Posterior vena cava (tissue), 2 donors: ENCODE measurements at places on chromosomes 12 and 14. TPM values are rescaled to one million over a fixed set of nuclear protein-coding genes. Genes with fewer than 3 reads are reported as not detected.
A peak's percentile ranks its signal among the peaks of the same experiment; 100 is the strongest.

DNA sequence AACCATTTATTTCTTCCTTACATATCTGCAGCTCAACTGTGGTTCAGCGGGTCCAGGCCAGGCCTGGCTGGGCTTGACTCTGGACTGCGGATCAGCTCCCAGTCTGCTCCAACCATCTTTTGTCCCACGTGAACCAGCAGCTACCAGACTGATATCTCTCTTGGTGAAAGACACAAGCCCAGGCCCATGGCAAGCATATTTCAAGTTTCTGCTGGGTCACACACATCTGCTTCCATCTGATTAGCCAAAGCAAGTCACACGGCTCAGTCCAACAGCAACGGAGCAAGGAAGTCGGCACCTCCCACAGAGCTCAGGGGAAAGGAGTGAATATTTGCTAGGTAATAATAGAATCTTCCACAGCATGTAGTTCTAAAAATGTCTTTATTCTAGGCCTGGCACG is 24.7 kb upstream of the MARK3 start:
- no peak for DNase-seq

- no peak for DNase-seq
Observed at GRCh38 chr12:52053536-52054209, 2.4 kb downstream of the NR4A1 start.

- no peak for DNase-seq
Observed at GRCh38 chr14:105192866-105193731, 12.0 kb upstream of the NUDT14 start.

DNA sequence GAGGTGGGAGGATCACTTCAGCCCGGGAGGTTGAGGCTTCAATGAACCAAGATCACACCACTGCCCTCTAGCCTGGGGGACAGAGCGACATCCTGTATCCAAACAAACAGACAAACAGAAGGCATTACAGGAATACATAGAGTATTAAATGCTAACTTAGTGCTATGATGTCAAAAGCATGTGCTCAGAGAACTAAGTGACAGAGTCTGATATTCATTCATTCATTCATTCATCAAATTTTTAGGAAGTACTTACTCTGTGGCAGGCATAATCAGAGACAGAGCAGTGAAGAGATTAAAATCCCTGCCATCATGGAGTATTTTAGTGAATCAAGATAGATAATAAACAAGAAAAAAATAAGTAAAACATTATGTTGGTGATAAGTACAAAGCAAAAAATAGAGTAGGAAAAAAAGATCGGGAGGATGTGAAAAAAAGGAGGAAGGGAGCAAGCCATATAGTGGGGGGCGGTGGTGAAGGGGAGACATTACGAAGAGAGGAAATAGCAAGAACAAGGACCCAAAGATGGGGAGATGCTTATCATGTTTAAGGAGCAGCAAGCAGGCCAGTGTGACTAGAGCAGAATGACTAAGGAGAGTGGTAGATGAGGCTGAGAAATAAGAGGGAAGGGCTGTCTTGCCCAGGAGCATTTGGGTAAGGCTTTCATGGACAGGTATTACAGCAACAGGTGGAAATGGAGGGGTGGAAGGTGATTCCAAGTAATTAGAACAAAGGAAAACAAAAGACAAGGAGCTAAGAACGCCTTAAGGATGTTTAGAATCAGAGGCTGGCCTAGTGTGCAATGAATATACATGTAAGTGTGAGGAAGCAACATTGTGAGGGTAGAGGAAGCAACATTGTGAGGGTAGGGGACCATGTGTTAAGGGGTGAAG is 2.8 kb downstream of the MAP4K5 start:
- no peak for DNase-seq

Gene SLC22A17
- total RNA-seq = 17.7 TPM

DNA sequence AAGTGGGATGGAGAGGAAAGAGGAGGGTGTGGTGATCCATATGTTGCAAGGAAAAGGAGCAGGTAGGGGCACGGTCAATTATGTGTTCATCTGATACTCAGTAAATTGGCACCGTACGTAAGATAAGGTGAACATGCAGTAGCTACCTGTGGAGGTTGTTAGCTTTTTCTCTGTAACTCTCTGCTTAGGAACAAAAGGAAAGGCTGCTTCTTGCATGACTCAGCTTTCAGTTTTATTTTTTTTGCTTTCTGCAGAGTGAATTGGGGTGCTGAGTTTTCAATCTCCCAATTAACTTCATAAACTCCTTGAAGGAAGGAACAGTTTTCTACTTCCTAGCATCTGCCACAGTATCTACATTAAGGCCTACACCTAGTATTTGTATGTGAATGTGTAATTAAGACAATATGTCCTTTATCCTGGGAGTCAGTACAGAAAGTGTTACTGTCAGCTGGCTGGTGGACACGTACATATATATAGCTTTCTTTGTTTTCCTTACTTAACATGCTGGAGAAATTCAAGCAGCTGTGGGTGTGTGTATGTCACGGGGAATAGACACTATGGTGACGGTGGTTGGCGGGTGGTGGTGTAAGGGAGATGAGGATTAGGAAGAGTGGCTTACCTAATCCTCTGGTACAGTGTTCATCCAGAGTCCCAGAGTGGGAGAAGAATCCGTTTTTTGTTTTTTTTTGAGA is 40.1 kb upstream of the WNK1 start:
- DNase-seq = no peak

DNA sequence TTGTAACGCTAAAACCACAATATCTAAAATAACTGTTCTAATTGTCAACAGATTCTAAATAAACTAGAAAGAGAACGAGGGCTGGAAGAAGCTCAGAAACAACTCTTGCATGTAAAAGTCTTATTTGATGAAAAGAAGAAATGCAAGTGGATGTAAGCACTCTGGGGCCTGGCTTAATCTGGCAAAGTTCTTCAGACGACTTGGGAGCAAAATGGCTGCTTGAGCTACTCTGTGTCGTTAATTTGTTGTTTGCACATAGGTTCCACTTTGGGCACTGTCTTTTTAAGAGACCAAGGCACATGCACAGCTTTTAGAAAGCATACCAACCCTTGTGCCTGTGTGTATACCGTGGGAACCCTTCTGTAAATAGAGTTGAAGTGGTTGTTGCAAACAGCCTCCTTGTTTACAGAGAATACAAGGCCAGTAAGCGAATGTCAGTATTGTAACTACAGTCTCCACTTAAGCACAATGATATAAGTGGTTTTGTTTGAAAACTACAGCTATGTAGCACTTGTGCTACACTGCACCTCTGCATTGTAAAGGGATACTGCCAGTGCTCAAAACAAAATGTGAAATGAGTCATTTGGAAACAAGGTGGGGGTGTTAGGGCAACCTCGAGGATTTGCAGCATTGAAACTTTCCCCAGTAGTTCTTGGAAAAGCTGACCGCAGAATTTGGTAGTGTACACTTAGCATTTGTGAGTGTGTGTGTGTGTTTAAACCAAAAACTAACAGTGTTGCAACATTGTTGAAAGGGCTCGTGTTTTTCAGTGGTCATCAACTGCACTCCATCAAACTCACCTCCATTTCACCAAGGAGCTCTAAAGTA is 154.3 kb downstream of the CEP83 start:
- DNase-seq = no peak

- peak; percentile 72 for DNase-seq
Observed at GRCh38 chr12:58408516-58408915, 467.1 kb downstream of the ATP23 start.

DNA sequence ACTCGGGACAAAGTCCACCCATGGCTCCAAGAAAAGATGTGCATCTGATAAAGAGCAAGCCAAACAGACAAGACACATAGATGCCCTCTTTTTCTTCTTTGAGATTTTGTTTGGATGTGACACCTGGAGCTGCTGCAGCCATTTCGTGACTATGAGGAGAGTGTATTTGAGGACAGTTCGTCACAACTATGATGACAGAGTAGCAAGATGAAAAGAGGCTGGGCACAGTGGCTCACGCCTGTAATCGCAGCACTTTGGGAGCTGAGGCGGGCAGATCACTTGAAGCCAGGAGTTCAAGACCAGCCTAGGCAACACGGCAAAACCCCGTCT is 21.5 kb downstream of the LGMN start:
- DNase-seq = peak; percentile 26
